ENCODE measurements at places on chromosomes 6 and 20. TPM values are rescaled to one million over a fixed set of nuclear protein-coding genes. Genes with fewer than 3 reads are reported as not detected.

DLGAP4 gene
- total RNA-seq = 76.3 TPM

C20orf141 gene
- total RNA-seq = 0.60 TPM

CSTF1 gene
- total RNA-seq = 41.2 TPM

NKX2-2 gene
- total RNA-seq = not detected

GSTA4 gene
- 9.3 TPM for total RNA-seq

JAG1 gene
- total RNA-seq = 52.7 TPM

CST2 gene
- not detected for total RNA-seq

CFAP206 gene
- 0.56 TPM for total RNA-seq

KCNQ5 gene
- total RNA-seq = 1.4 TPM

ATP9A gene
- total RNA-seq = 16.9 TPM

METTL24 gene
- total RNA-seq = not detected

NRSN1 gene
- total RNA-seq = not detected

MOG gene
- total RNA-seq = not detected

SLC17A2 gene
- total RNA-seq = not detected

SLC17A9 gene
- total RNA-seq = not detected

CBLN4 gene
- total RNA-seq = not detected

SYCP2 gene
- 0.81 TPM for total RNA-seq

ERMARD gene
- 6.3 TPM for total RNA-seq

FILIP1 gene
- total RNA-seq = 0.28 TPM

GPR6 gene
- total RNA-seq = not detected

SDCBP2 gene
- total RNA-seq = 0.92 TPM

AGPAT4 gene
- 4.4 TPM for total RNA-seq

LZTS3 gene
- 2.7 TPM for total RNA-seq

RIPOR2 gene
- not detected for total RNA-seq

BTN1A1 gene
- not detected for total RNA-seq

MACROD2 gene
- 0.90 TPM for total RNA-seq

TRIM31 gene
- total RNA-seq = 2.0 TPM

PCED1A gene
- 28.1 TPM for total RNA-seq

TSHZ2 gene
- not detected for total RNA-seq

FUT9 gene
- total RNA-seq = not detected

MMP24 gene
- total RNA-seq = 20.7 TPM

WFDC5 gene
- not detected for total RNA-seq

PRSS16 gene
- 2.5 TPM for total RNA-seq

CDH26 gene
- total RNA-seq = 0.09 TPM

APCDD1L gene
- not detected for total RNA-seq

MLN gene
- total RNA-seq = not detected

TFAP2D gene
- total RNA-seq = not detected

TREML2 gene
- not detected for total RNA-seq

PPP1R16B gene
- 0.12 TPM for total RNA-seq

GPLD1 gene
- 1.1 TPM for total RNA-seq

MROH8 gene
- total RNA-seq = 1.1 TPM

PSMB1 gene
- total RNA-seq = 254 TPM

SCRT2 gene
- total RNA-seq = not detected

Measured in A549 treated with DMSO at 1 μM for 4 hours (cell line).